ENCODE measurements at places on chromosomes 16 and 17. TPM values are rescaled to one million over a fixed set of nuclear protein-coding genes. Genes with fewer than 3 reads are reported as not detected.

TRIM47 gene
- total RNA-seq: 8.0 TPM

ARHGAP23 gene
- 6.5 TPM for total RNA-seq

EME1 gene
- total RNA-seq: 5.3 TPM

CD7 gene
- 0.37 TPM for total RNA-seq

CDRT15L2 gene
- 0.54 TPM for total RNA-seq

SDK2 gene
- total RNA-seq: 11.8 TPM

DNA sequence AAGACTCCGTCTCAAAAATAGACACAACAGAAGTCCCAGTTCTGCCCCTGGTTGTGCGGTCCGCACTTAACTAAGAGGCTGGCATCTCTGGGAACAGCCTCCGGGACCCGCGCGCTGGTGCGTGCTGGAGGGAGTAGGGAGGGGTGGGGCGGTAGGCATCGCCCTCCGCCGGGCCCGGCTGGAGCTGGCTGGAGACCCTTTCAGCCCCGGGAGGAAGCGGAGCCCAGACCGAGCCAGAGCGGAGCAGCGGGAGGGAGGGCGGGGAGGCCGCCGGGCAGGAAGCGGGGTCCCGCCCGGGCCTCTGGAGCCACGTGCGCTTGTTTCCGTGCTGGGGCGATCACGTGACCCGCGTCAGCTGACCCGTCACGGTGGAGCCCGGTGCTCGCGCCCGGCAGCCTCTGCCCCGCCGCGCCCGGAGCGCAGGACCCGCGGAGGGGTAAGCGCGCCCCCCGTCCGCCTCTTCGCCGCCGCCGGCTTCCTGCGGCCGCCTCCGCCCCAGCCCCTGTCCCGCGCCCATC is at the start of gene WDR81:
Gene WDR81 (plus strand): TSS at position 354 of the 518 bp plus-strand sequence. CDS start 256 bp downstream, outside the sequence.
- peak; percentile 79 for ATAC-seq

DNA sequence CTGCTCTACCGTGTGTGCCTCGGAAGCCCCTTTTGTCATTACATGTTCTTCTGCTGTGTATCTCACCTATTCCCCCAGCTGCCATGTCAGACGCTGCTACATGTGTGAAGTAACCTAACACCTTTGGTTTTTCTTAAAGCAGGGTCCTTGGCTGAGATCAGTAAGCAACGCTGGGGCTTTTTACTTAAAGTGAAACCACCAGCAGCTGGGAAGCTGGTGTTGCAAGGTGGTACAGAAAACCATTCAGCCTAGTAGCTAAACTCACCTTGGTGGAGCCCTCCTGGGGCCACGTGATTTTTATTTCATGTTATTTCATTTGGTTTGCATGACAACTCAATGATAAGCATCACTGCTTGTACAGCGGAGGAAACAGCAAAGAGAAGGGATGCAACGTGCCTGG is 62.6 kb downstream of the PLCG2 start:
- no peak for ATAC-seq

DNA sequence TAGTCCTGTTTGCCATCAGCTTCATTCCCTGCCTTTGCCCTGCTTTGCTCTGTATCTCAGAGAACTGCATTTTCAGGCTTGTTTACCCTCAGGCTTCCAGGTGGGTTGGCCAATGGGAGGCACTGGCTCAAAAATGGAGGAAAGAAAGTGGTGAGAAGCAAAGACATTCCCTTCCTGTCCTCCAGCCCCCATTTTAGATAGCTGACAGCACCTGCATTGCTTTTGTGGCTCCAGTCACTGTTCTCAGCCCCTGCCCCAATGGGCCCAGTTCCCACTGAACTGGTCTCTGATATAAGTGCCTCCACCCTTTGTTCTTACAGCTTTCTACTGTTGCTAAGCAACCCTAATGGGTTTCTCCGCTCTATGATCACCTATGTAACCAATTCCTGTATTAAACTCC is 19.4 kb upstream of the SDK2 start:
- ATAC-seq: no peak

DNA sequence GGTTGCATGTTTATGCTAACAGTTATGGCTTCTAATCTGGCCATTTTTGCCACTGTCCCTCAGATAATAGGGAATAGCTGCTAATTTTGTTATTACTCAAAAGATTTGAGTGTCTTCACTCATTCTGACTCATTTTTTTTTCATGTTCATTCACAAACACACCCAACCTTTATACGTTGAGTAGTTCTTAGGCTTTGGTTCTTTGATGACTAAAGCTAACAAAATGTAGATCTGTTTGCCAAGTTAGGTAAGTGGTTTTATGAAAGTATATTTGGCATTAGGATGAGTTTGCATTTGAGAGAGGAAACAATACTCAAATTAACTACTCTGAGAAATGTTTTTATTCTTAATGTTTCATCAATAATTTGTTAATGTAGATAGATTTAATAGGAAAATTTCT is 3.6 kb downstream of the MAP2K4 start:
- ATAC-seq: no peak

DNA sequence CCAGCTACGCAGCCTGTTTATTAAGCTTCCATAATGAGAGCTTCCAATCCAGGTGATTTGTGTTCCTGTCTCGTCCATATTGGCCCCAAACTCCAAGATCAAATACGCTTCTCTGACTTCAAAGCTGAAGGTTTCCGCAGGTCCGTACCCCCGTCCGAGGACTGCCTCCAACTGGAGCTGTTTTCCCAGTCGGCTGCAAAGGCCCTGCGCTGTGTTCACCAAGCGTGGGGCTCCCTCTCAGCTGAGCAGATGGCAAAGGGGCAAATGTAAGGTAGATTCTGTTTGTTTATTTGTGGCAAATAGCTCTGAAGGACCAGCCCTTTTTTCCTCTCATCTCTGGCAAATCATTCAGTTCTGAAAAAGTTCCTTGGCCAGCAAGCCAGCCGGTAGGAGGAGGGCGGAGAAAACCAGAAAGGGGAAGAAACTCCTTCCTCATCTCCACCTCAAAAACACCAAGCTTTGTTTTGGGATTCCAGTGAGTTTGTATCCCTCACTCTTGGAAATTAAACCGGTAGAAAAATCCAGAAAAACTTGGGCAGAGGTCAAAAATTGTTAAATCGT is 35.2 kb downstream of the NXN start:
- no peak for ATAC-seq

DNA sequence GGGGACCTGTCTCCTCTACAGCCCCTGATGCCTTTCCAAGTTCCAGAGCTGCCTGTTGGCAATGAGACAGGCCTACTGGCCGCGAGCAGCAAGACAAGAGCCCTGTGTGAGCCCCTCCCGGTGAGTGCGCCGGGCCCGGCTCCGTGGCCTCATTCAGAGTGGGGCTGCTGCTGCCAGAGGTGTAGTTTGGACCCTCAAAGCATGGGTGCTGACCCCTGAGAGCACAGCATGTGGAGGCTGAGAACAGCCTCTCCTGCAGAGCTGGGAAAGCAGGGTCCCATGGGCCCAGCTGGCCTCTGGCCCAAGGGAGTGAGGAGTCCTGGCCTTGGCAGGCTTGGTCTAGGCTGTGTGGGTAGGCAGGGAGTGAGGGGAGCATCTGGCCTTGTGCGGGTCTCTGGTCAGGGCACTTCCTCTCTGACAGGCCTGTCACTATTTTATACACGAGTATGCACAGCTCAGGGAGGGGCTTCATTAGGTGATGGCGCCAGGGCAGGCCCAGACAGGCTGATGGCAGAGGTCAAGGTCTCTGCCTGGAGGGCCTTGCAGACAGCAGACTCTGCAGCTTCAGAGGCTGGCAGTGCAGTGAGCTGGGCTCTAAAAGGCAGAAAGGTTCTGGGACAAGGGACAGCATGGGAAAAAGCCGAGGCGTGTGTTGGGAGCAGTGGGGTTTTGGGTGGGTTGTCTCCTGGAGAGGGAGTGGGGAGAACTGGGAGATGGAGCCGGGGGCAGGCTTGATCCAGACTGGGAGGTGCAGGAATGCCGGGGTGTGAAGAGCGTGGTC is 43.4 kb downstream of the ADCY7 start:
- peak; percentile 59 for ATAC-seq

DNA sequence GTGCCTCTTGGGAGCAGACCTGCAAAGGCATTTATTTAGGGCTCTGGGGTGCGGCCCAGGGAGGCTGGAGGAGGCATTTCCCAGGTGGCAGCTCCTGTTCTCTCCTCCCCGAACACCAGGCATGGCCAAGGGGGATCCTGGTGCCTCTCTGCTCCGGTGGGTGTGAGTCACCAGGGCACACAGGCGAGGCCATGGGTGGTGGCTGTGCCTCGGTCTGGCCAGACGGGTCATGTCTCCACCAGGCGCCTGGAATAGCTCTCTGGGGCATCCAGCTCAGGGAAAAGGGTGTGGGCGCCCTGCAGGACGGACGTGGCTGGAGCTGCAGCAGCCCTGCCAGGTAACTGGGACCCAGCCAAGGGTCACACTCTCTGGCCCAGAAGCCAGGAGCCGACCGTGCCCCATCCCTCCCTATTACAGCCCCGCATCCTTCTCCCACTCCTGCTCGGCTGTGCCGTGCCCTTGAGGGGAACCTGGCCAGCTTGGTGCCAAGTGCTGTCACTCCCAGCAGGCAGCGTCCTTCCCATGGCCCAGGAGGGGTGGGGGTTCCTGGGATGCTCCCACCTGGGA is 25.8 kb downstream of the SOX8 start:
- ATAC-seq: no peak

DNA sequence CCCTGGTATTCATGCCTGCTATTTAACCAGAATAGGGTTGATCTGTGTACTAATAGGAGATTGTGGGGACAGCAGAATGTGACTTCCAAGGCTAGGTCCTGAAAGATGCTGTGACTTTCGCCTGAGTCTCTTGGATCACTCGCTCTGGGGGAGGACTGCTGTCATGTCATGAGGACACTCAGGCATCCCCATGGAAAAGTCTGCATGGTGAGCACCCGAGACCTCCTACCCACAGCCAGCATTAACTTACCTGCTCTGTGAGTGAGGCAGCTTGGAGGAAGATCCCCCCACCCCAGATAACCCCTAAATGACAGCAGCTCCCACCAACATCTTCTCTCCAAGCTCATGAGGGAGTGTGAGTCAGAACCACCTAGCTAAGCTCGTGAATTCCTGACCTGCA is 30.3 kb upstream of the C16orf78 start:
- no peak for ATAC-seq

DNA sequence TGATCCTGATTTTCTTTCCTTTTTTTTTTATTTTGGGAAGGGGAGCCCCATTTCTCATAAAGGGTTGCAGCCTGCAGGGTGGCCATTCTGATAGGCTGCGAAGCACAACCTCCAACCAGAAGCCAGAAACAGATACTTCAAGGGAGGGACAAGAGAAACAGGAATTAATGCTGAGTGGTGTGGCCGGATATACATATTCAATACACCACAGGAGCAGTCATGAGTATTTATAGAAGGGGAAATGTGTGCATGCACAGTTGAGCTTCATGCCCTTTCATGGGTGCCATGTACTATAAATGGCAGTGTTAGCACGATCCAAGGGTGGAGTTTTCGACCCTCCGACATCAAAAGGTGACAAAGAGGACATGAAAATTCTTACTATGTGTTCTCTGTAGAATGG is 320.8 kb downstream of the CBLN1 start:
- no peak for ATAC-seq

DNA sequence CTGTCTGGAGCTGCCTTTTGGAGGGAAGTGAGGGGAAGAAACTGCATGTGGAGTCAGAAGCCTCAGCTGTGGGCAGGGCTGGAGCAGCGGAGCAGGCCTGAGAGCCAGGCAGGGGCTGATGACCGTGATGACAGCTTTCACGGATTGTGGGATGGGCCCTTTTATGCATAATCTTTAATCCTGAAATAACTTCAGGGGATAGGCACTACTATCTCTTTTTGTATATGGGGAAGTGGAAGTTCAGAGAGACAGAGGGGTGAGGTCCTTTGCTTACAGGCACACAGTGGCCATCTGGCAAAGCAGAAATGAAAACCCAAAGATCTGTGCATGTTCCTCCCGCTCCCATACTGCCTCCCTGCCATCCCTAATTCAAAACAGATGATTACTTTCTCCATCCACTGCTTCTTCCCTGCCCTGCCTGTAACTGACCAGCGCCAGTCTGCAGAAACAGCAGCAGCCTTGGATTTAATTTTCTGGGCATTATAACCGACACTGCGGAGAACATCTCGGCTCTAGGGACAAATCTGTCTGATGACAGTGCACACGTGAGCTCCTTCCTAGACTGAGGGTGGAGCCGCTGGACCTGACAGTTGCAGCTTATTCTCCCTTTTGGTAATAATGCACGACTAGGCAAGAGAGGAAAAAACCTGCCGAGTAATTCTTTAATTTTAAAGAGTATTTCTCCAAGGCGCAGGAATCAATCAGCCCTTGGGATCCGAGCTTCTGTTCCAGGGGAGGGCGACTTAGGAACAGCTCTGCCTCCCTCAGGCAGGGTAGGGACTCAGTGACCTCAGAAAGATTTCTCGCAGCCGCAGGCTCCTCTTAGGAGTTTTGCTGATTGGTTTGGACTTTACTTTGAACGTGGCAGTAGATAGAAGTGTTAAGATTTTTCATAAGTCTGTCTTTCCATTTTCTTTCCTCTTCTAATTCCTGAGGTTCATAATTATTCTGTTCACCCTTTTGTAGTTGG is 95.4 kb downstream of the UTP18 start:
- peak; percentile 91 for ATAC-seq

DNA sequence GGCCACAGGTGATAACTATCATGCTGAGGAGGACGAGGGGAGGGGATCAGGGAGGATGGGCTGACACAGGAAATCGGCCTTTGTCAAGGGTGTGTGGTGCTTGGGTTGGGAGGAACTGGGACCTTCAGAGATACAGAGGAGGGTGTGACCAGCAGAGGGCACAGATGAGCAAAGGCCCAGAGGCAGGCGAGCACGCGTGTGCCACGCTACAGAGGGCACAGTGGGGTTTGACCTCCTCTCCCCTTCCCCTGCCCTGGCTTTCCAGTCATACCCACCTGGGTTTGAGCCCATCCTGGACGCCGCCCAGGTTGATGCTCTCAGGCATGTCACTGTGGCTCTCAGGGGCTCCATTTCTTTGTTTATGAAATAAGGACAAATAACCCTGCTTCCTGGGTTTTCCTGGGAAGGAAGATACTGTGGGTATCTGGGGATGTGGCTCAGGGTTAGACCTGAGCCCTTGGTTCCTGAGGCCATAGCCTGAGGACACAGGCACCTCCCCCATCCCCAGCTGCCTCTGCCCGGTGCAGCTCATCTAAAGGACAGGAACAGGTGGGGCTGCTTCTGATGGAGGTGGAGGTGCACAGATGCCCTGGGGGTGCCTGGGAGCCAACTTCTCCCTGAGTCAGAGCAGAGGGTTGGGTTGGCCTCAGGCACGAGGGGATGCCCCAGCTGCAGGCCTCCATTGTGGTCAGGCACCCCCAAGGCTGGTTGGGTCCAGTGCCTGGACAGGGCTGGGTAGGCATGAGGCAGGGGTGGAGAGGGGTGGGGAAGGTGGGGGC is 51.8 kb downstream of the BEAN1 start:
- ATAC-seq: peak; percentile 75

- peak; percentile 71 for ATAC-seq
Measured at GRCh38 chr17:40952661-40953060, 14.1 kb downstream of the KRT39 start.
